ENCODE measurements at places on chromosomes 13 and 19.

DNA sequence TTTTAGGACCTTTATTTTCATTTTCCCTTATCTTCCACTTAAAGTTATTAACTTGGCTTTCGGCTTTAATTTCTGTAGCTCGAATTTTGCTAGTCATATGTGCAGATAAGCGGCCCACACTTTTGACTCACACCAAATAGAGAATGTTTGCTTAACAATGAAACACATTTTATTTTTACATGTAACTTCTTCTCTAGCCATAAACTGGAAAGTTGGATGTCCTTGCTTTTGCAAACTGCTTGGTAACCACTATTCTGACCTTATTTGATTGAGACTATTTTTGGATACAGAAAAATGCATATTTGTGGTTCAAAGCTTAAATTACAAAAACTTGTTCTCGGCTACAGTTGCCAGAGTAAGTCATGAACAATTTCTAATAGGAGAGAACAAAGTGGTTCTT, 600.0 kb downstream of the KCTD12 start:
- no peak for DNase-seq

- DNase-seq: no peak
Measured at GRCh38 chr19:50851620-50852019, 3.1 kb upstream of the KLK3 start.

DNA sequence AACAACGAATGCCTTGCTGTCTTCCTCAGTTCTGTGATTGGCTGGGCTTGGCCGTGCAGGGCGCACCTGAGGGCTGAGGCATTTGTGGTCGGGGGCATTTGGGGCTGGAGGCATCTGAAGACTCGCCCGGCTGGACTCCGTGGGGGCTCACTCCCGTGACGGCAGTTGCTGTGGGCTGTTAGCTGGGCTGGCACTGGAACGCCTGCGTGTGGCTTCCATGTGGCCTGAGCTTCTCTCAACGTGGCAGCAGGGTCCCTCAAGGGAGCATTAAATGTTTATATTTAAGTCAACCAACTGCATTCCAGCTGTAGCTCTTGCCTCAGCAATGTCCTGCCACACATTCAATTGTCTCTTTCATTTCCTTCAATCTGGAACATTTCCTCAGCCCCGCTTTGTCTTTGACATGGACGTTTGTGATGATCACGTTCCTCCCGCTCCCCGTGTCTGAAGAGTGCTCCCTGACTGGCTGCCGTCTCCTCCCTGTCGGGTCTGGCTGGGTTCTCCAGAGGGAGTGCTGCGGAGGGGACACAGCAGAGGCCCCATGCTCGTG, 21.0 kb downstream of the CCDC8 start:
- DNase-seq: no peak

- no peak for DNase-seq
Measured at GRCh38 chr13:74966275-74966674, 515.7 kb downstream of the TBC1D4 start.

DNA sequence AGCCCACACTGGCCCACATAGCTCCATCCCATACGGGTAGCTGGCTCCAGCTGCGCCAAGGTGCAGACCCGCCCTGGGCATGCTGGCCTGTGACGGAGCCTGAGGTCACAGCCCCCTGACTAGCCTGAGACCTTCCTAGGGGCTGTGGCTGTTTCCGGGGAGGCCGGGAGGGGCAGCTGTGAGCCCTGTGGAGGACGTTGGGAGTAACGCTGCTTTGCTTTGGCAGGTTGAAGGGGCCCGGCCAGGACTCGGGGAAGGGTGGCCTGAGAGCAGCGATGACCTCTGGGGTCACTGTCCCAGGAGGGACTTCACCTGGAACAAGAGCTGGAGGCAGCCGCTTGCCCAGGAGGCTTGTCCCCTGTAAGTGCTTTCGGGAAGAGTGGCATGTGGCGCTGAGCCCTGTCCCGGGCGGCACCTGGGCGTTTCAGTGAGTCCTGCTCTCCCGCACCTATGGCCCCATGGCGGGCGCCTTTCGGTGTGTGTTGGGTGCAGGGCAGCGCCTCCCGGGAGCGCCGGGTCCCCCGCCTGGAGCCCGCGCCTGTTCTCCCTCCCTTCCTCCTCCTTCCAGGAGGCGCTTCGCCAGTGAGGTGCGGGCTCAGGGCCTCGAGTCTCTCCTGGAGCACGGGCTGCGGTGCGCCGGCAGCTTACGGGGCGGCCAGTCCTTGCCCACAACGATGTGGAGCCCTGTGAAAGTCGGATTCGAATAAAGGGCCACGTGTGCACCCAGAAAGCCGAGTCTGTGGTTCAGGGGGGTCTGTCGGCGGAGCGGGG, 1.1 kb upstream of the FAM174C start:
- DNase-seq: no peak

DNA sequence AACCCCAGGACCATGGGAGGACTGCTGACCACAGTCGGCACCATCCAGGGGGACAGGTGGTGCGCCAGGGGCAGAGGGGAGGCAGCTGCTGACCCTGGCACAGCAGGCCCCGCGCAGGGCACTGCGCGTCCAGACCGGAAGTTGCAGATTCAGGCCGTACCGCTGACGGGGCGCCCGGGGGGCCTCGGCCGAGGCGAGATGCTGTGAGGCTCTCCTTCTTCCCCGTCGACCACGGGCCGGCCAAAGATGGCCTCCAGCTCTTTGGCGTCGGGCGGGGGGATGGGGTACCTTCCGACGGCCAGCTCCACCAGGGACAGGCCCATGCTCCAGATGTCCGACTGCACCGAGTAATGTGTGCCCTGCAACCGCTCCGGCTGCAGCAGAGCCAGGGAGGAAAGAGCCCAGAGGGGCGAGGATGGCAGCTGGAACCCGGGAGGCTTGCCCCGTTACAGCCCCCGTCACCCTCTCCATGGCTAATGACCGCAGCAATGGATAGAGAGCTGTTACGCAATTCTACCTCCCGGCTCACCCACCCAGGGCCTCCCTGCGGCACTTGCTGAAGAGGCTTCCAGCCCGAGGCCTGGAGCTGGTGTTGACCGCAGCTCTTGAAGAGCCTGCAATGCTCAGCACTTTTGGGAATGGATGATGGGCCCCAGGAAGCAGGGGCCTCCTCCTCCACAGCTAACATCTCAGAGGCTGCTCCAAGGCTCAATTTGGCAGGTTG, 24.7 kb downstream of the MAP2K2 start:
- DNase-seq: no peak

GRCh38 chr13:46683676-46684260, 113.2 kb downstream of the ESD start:
- no peak for DNase-seq

DNA sequence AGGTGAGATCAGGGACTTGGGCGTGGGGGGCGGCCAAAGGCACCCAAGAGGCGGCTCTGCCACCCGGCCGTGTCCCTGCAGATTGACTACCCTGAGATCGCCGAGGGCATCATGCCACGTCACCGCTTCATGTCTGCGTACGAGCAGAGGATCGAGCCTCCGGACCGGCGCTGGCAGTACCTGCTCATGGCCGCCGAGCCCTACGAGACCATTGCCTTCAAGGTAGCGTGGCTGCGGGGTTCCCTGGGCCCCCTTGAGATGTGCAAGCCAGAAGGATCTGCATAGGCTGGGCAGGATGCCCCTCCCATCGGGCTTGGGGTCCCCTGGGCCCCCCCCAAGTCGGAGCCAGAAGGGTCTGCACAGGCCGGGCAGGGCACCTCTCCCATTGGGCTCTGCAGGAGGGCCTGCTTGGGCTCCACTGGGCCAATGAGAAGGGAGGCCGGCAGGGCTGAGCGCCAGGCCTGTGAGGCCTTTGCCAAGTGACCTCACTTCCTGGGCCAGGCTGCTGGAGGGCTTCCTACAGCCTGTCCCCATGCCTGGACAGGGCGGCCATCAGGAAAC, 2.2 kb upstream of the AMH start:
- DNase-seq: no peak

- no peak for DNase-seq
Measured at GRCh38 chr19:35019144-35019543, 11.1 kb upstream of the SCN1B start.

DNA sequence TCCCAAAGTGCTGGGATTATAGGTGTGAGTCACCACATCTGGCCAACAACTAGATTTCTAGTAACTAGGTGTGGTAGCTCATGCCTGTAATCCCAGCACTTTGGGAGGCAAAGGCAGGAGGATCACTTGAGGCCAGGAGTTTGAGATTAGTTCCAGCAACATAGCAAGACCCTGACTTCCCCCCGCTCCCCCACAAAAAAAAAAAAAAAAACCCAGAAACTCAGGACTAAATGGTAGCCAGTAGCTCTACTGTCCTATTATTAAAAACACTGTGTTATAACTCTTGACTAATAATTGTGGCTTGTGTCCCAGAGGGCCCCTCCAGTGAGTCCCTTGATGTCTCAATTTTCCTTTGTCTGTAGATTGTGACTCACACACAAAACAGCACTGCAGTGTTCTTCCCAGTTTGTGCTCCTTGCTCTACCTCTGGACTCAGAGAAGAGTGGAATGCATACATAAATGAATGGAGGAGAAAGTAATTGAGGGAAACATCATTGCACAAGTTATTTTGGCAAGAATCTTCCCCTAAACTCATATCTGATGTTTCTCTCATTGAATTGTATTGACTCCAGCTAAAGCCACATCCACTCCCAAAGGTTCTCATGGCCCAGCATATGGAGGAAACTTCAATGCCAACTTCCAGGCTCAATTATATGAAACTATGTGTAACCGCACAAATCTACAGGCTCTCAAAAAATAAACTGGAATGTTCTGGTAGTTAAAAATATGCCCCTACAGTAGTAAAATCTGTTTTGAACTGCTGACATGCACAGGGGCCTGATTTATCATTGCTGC, 8.8 kb downstream of the TPT1 start:
- no peak for DNase-seq

GRCh38 chr13:49693191-49693733, 2.0 kb upstream of the EBPL start:
- DNase-seq: no peak

DNA sequence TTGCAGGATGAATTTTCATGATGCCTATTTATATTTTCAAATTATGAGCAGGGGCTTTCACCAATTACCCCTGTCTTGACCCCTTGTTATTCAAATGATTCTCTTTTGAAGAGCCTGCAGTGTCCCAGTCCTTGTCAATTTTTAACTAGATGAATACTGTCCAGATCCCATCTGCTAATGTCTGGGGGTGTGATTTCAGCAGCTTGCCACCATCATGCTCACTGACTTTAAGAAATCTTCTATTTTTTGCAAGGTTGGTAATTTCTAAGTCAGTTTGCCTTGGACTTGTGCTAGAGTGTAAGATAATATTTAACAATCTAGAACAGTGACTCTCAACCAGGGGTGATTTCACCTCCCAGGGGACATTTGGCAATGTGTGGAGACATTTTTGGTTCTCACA, 106.0 kb downstream of the CACNA1A start:
- no peak for DNase-seq

- no peak for DNase-seq
Measured at GRCh38 chr13:47109028-47109427, 212.2 kb upstream of the HTR2A start.

DNA sequence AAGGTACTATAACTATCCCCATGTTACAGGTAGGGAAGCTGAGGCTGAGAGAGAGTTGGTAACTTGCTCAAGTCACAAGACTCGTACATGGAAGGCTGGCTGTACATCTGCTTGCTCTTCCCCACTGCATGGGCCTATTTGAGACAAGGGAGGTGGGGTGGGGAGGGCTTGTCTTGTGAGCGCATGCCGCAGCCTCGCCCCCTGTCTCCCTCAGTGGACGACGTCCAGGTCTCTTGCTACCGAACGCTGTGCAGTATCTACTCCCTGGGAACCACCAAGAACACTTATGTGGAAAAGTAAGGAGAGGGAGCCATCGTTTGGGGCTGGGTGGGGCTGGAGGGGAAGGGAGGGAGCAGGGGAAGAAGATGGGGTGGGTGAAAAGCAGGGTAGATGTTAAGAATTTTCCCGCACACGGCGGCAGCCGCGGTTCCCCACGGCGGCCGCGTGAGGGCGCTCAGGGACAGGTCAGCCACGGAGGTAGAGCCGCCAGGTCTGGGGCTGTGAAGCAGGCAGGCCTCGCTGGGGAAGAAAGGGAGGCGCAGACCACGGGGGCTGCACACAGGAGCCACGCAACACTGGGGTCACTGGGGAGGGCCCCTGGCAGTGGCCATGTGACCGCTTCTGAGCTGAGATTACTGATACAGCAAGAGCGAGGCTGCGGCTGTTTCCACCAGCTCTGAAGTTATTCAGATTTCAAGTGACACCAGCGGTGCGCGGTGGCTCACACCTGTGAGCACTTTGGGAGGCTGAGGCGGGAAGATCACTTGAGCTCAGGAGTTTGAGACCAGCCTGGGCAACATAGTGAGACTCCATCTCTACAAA, 81.5 kb downstream of the RYR1 start:
- peak; percentile 83 for DNase-seq

- peak; percentile 42 for DNase-seq
Measured at GRCh38 chr13:42377640-42378382, 105.9 kb downstream of the AKAP11 start.

- no peak for DNase-seq
Measured at GRCh38 chr19:17105556-17105955, 30.0 kb downstream of the MYO9B start.

GRCh38 chr19:37718304-37718703, 1.3 kb downstream of the ZNF607 start:
- DNase-seq: no peak

GRCh38 chr19:19634516-19635312, 6.7 kb upstream of the LPAR2 start:
- DNase-seq: no peak

- DNase-seq: no peak
Measured at GRCh38 chr13:60837806-60838205, 440.8 kb downstream of the TDRD3 start.

DNA sequence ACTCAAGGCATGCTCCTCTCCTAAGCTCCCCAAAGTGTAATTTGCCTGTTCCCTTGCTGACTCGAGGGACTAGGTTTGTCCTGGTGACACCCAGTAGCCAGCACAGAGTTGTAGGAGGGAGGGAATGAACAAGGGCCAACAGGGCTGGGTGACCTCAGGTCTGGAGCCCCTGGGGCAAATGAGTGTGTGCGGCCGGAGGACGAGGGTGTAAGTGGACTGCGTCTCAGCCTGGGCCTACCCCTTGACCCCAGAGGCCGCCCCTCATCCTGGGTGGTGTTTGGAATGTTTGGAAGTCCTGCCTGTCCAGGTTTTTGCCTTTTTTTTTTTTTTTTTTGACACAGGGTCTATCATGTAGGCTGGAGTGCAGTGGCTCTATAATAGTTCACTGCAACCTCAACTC, 1.3 kb upstream of the ZNF653 start:
- no peak for DNase-seq

GRCh38 chr13:32825481-32825880, 190.7 kb upstream of the KL start:
- no peak for DNase-seq

GRCh38 chr13:40386586-40386985, 279.9 kb downstream of the FOXO1 start:
- DNase-seq: no peak

- no peak for DNase-seq
Measured at GRCh38 chr13:112638157-112638750, 50.3 kb upstream of the TUBGCP3 start.
